Upper lobe of left lung (tissue), 6 donors: ENCODE measurements at places on chromosomes 4 and X. TPM values are rescaled to one million over a fixed set of nuclear protein-coding genes. Genes with fewer than 3 reads are reported as not detected.
A peak's percentile ranks its signal among the peaks of the same experiment; 100 is the strongest.

RPS6KA6 gene
- 0.55 TPM for total RNA-seq

GPRIN3 gene
- 19.3 TPM for total RNA-seq

OPRPN gene
- not detected for total RNA-seq

CLDN34 gene
- total RNA-seq = 0.55 TPM

ZNF280C gene
- total RNA-seq = 3.8 TPM

SLC4A4 gene
- 24.9 TPM for total RNA-seq

RHOH gene
- total RNA-seq = 6.9 TPM

PCDH19 gene
- 0.10 TPM for total RNA-seq

KLHL4 gene
- 2.4 TPM for total RNA-seq

SLITRK4 gene
- total RNA-seq = 0.49 TPM

RASL11B gene
- total RNA-seq = 0.30 TPM

CNKSR2 gene
- total RNA-seq = 4.2 TPM

KIAA1210 gene
- total RNA-seq = not detected

DNA sequence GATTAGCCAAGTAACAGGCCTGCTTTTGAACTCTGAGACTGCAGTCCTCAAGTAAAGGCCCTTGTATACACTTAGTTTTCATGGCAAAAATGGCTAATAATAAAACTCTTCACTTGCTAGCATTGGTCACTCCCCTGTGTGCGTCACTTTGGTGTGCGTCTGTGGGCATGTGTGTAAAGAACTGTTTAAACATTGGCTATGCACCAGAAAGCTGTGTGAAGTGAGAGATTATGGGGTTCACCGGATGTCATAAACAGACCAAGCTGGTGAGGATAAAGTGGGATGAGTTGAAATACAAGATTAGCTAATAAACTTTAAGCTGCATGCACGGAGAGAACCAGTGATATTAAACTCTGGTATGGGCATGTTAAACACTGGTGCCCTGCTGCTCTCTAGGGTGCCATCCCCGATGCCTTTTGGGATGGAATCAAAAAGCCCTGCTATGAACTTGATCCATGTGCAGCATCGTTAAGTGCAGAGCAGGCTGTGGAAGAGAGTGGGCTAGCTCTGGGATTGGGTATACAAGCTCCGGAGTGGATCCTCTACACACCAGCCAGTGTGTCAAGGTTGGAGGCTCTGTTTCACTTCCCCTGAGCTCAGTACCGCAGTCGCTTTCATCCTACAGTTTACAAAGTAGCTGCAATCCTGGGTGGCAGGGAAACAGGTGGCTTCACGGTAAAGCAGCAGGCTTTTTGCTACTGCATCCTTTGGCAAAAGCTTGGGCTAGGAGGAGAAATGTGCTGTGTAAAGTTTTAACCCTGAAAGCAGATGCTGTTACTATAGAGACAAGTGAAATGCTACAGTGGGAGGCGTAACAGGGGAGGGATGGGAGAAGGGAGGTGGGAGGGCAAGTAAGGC is 108.3 kb upstream of the SLC4A4 start:
- no peak for DNase-seq

GRCh38 chrX:15854080-15854655 is 445 bp downstream of the AP1S2 start:
- DNase-seq = peak; percentile 90

- DNase-seq = no peak
Observed at GRCh38 chr4:40953283-40954087, 203.7 kb downstream of the NSUN7 start.

- no peak for DNase-seq
Observed at GRCh38 chr4:155772459-155773195, 13.8 kb downstream of the GUCY1B1 start.

- DNase-seq = no peak
Observed at GRCh38 chr4:38097818-38098217, 137.6 kb downstream of the PTTG2 start.

- no peak for DNase-seq
Observed at GRCh38 chrX:140815868-140816267, 106.3 kb downstream of the LINC00632 start.

DNA sequence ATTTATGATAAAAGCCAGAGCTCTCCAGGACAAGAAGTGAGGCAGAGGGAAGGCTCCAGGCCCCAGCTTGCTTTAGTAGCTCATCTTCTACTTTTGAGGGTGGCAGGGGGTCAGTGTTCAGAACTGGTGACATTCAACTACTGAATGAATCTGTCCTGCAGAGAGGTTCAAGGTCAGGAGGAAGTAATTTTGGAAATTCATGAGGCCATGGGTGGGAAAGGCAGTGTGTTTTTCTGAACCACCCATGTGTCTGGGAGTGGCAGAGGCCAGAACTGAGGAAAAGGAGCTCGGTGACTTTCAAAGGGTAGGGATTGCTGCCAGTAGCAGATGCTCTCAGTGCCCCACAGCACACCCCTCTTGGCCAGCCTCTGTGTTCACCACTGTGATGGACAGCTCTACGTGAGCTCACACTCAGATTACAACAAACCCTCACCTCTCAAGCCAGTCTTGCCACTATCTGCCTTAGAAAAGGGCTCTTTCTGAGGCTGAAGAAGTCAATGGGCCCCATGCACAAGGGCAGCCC is 571.2 kb downstream of the RAB28 start:
- no peak for DNase-seq

DNA sequence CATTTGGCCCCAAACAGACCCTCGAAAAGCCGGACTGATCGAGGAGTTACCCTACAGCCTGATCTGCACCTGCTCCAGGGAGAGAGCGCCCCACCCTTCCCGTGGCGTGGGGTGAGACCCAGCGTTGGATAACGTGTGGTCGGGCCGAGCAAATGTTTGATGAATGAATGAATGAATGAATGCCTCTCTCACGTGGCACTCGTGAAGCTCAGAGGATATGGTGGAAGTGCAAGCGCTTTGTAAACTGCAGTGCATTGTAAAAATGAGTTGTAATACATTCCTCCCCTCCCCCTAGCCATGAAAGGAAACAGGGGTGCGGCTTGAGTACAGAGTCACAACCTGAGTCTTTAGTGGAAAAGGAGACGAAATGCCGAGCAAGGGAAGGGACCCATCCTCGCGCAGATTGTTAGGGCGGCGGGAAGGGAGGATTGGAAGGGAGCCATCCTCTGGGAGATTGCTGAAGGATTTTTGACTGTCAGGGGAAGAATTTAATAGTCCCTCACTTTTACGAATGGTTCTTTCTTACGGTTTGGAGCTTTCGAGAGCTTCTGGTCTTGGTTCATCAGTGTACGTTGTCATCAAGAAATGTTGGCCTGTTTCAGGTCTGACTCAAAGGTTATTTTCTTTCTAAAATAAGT is 772 bp upstream of the FBXW7 start:
- DNase-seq = no peak

GRCh38 chr4:41058426-41058825 is 155.9 kb downstream of the APBB2 start:
- DNase-seq = no peak

DNA sequence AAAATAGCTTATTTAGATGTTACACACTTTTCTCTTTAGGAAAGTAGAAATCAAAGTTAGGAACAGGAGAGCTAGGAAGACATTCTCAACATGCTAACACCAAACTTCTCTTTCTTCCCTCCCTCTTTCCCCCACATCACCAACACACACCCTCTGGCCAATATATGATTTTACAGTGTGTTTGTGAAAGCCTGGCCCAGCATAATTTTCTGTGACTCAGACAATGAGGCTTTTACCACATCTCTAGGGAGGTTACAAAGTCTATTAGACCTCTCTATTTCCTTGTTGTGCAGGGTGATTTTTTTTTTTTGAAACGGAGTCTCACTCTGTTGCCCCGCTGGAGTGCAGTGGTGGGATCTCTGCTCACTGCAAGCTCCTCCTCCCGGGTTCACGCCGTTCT is 189.9 kb downstream of the AASDH start:
- DNase-seq = no peak

GRCh38 chr4:40403081-40403480 is 67.9 kb downstream of the CHRNA9 start:
- peak; percentile 75 for DNase-seq

- no peak for DNase-seq
Observed at GRCh38 chrX:129525896-129526295, 2.6 kb upstream of the SMARCA1 start.

- no peak for DNase-seq
Observed at GRCh38 chrX:26109142-26109541, 29.0 kb upstream of the MAGEB18 start.

DNA sequence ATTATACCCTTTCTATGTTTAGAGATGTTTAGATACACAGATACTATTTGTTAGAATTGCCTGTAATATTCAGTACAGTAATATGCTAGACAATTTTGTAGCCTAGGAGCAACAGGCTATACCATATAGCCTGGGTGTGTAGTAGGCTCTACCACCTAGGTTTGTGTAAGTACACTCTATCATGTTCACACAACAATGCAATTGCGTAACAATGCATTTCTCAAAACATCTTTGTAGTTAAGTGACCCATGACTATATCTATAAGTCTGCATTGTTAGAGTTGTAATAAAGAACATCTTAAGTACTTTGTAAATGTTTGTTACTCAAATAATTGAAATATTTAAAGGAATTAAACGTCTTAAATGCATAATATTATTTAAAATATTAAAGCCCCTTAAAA is 379.3 kb downstream of the PPP3CA start:
- no peak for DNase-seq

GRCh38 chr4:139629436-139630125 is 36.0 kb upstream of the MGST2 start:
- DNase-seq = no peak

GRCh38 chrX:112668476-112669409 is 11.0 kb downstream of the LHFPL1 start:
- no peak for DNase-seq

- DNase-seq = no peak
Observed at GRCh38 chrX:1172496-1172895, 40.0 kb downstream of the CRLF2 start.

- no peak for DNase-seq
Observed at GRCh38 chrX:50497114-50497513, 26.5 kb upstream of the DGKK start.

- no peak for DNase-seq
Observed at GRCh38 chr4:7160439-7160838, 31.9 kb upstream of the SORCS2 start.

- no peak for DNase-seq
Observed at GRCh38 chr4:150018257-150018656, 60.0 kb upstream of the DCLK2 start.

- DNase-seq = no peak
Observed at GRCh38 chr4:31917334-31917733, 1197.2 kb downstream of the PCDH7 start.

GRCh38 chr4:74675673-74676279 is 118.5 kb downstream of the BTC start:
- DNase-seq = no peak

- no peak for DNase-seq
Observed at GRCh38 chr4:122889726-122890125, 32.7 kb downstream of the NUDT6 start.

- no peak for DNase-seq
Observed at GRCh38 chr4:16233569-16234177, 7.4 kb upstream of the TAPT1 start.

DNA sequence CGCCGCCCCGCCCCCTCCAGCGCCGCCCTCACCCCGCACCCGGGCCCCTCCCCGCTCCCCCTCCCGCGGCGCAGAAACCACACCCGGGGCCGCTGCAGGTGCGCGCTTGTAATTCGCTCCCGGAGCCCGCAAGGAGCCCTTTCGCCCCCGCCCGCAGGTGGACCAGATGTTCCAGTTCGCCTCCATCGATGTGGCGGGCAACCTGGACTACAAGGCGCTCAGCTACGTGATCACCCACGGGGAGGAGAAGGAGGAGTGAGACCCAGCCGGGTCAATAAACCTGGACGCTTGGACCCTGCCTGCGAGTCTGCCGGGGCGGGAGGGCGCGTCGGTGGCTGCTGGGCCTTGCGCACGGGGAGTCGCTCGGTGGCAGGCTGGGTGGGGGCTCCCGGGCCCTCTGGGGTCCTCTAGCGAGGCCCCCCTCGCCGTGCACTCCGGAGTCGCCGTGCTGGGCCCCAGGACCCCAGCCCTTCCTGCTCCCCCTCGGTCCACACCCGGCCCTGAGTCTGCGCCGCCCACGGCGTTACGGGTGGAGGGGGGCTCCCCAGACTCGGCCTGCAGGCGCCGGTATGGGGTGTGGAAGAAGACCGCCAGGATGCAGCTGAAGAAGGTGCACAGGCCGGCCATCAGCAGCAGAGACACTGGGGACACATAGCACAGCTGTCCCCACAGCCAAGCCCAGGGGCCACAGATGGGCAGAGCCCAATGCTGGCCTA is 7.1 kb downstream of the SLC49A3 start:
- DNase-seq = peak; percentile 56

DNA sequence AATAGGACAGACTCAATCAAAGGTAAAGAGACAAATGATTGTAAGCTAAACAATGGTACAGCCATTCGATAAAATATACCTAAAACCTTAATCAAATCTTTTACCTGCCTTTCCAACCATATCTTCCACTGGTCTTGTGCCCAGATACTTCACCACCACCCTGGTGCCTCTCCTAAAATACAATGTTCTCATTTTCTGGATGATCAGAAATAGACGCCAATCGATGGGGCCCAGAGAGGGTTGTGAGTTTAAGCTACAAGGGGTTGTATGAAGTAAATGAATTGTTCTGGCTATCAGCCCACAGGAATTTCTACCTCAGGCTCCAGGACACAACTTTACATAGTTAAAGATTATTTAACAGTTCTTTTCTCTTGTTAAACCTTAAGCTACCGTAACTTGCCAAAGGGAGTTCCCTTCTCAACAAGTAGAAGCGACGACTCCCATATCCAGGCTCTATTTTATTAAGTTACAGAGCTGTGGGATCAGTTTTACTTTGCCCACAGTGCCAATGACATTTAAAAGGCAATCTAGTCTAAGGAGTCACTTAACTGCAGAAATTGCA is 99.1 kb downstream of the CHRNA9 start:
- DNase-seq = no peak

- DNase-seq = no peak
Observed at GRCh38 chr4:169089004-169089403, 78.9 kb upstream of the CBR4 start.

DNA sequence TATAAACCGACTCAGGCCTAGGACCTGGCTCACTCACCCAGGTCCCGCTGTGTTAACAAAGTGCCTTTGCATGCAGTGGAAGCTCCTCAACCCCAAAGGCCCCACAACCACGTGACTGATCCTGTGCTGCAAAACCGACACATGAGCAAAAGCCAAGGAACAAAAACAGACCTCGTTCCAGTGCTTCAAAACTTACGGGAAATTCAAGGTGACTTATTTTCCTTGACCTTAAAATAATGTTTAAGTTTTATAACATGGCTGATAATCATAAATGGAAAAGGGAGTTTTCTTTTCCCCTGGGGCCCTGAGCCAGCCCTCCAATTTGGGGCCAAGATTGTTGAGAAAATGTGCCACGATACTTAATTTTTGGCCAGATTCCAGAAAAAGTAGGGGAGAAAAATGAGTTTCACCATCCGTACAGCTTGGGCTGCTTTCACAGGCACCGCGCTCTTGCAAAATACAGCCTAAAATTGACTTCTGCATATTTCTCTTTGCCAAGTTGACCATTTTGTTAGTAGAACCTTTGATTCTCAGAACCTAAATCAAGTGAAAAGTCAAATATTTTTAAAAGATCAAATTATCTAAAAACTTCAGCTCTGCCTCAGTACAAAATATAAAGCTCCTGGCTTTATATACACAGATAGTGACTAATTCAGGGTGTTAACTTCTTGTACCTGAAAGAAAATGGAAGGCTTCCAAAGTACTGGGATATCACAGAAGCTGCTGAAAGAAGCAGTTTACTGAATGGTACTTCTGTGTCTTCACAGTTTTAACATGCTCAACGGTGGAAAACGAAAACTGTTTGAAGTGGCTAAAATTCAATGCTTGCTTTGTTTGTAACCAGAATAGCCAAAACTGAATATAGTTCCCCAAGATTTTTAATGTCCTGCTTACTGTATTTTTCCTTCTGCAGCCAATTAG is 93.8 kb downstream of the APBB2 start:
- no peak for DNase-seq

GRCh38 chr4:68963374-68963773 is 11.8 kb upstream of the UGT2A3 start:
- no peak for DNase-seq
